Epithelial cell of proximal tubule (primary cell): ENCODE measurements at places on chromosomes 7 and 10.

- DNase-seq, result no peak
These were observed 3.5 kb downstream of the UNCX start for GRCh38 chr7:1236132-1236661.

GRCh38 chr7:16646472-16647072 lies 591 bp downstream of the BZW2 start:
- no peak for DNase-seq

- DNase-seq, result no peak
These were observed at the start of gene AOAH for GRCh38 chr7:36723951-36724664. Gene AOAH, minus strand, starts transcription at chr7:36724494. Its CDS starts 346 bp downstream, at chr7:36724148.

DNA sequence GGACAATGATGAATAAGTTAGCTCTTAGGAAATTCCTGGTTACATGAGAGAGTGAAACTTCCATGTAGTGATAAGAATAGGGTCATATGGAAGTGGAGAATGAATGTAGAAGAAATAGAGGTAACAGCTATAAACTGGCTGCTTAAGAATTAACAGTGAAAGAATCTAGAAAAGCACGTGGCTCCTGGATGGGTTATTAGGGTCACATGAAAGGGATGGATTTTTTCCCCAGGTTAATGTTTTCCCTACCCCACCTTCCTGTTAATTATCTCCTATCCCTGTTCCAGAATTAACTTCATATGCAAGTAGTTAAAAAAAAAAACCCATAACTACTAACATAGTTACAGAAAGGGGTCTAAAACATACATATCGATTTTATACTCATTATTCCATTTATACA lies 58.0 kb downstream of the ANKIB1 start:
- DNase-seq, result peak; percentile 54

DNA sequence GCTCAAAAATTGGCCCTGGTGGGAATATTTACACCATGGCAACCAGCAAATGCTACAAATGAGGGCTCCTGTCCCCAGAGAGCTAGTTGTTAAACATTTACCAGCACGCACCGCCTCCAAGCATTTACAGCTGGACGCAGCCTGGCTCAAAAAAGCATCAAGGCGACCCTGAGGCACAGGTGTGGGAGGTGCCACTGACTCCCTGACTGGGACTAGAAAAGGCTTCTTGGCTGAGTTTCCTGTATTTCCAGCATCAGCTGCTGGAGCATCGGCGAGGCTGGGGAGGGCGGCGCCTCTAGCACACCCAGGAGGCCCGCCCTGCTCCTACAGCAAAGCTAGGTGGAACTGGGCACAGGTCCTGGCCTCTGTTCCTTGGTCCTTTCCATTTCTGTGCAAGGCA lies 43.5 kb upstream of the ZRANB1 start:
- DNase-seq, result no peak

- no peak for DNase-seq
These were observed 5.5 kb downstream of the PRPF18 start for GRCh38 chr10:13592306-13592705.

GRCh38 chr10:99976886-99977665 lies 32.7 kb downstream of the DNMBP start:
- DNase-seq, result peak; percentile 77

DNA sequence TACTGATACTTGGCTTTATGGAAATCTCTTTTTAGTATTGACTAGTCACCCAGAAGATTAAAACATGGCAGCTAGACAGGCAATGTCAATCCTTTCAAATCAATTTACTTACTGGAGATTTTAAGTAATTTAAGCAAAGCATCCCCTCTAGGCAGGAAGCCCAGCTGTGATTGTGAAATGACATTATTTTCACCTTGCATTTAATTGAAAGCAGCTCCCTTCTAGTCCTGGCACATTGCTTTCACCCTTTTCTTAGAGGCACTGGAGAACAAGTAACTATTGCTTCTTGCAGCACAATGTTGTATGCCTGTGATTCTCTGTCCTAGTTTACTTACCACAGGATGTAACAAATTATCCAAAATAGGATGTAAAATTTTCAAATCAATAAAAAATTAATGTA lies 13.3 kb downstream of the ST7 start:
- no peak for DNase-seq

DNA sequence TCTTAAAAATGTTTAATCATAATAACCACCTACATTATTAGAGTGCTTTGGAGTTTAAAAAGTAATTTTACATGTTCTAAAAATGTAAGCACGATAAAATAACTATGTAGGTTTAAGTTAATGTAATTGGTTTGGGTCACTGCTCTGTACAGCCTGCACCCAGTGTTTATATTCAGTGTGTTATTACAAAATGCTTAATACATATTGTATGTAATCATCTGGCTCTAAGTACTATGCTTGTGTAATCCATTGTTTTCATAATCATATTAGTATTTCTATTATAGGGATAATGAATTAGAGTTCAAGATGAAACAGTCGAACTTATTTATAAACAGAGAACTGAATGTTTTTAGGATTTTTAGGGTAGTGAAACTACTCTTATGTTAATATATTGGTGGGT lies 13.1 kb downstream of the RPA3 start:
- no peak for DNase-seq

- DNase-seq, result no peak
These were observed 11.0 kb upstream of the NUB1 start for GRCh38 chr7:151330661-151331060.

DNA sequence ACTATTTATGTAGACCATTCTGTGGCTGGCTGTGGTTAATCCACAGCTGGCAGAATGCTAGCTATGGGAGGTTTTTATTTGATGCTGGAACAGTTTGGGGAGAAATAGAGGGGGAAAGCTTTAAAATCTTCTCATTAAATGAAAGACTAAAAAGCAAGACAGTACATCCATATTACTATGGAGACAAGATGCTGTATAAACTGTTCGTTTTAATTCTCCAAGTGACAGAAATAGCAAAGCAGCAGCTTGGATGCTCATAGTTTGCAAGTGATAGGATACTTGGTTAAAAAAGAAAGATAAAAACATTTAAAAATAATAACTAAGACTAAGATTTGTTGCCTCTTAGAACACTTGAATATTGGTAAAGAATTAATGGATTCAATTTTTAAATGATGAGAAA lies 304.9 kb upstream of the KAT6B start:
- no peak for DNase-seq

- no peak for DNase-seq
These were observed 8.6 kb upstream of the ORAI2 start for GRCh38 chr7:102424787-102425218.

GRCh38 chr10:119367841-119368549 lies 160.6 kb downstream of the GRK5 start:
- DNase-seq, result no peak

GRCh38 chr7:34249192-34249591 lies 343.9 kb downstream of the BMPER start:
- no peak for DNase-seq

DNA sequence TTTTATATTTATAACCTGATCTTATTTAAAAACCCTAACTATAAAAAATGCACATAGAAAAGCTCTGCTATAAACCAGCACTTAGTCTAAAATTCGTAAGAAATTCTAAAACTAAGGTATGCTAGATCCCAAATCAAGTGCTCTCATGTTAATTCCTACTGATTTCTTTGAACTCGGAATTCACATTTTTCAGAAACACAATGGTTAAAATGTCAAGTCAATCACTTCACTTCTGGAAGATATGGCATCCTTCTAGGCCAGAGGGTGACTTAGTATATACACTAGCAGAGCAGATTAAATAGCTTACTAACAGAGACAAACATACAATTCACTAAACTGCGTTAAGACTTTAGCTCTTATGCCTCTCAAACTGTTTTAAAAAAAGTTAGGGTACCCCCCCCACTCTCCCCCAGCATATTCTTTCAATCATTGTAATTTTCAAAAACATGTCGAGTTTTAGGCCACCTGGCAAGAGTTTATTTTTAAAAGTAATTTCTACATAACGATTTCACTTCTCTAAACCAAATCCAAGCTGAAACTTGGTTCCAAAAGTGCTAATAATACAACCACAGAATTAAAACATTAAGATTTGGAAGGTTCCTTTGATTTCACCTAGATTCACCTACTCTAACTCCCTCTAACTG lies 129.4 kb downstream of the NRBF2 start:
- DNase-seq, result no peak

DNA sequence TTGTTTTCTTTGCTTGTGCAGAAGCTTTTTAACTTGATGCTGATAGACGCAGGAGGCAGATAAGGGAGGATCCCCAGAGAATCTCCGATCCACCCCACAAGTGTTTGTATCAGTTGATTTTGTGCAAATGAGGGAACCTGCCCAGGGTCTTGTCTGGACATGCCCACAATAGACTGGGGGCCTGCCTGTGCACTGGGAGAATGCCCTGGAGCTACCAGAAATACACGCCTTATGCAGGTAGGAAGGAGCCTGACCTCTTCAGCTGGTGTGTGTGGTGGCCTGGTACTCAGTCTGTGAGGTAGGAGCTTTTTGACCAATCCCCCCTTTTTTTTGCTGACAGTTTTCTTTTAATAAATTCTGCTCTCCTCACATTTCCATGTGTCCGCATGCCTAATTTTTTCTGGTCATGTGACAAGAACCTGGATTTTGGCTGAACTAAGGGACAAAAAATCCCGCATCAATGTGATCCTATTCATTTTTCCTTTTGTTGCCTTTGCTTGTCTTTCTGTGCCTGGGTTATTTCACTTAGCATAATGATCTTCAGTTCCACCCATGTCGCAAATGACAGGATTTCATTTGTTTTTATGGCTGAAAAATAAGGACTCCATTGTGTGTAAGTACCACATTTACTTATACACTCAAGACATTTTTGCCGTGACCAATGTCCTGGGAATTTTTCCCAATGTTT lies 430.6 kb upstream of the NRG3 start:
- no peak for DNase-seq

DNA sequence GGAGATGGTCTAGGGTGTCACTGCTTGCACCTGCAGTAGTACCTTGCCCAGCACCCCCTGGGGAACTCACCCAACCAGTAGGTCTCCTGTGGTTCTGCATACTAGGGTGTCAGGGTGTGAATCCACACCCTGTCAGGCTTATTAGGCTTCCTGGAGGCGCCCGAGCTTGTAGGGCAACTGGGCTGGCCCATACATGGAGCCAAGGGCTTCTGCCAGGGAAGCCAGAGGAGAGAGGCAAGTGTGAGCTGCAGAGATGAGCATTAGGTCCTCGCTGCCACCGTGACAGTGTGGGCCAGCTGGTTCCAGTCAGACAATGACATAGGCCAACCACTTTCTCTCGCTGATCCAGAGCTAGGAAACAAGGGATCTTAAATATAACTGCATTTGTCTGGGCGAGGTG lies 11.2 kb downstream of the MXI1 start:
- DNase-seq, result no peak

- no peak for DNase-seq
These were observed 152.9 kb downstream of the C1GALT1 start for GRCh38 chr7:7335215-7335614.

DNA sequence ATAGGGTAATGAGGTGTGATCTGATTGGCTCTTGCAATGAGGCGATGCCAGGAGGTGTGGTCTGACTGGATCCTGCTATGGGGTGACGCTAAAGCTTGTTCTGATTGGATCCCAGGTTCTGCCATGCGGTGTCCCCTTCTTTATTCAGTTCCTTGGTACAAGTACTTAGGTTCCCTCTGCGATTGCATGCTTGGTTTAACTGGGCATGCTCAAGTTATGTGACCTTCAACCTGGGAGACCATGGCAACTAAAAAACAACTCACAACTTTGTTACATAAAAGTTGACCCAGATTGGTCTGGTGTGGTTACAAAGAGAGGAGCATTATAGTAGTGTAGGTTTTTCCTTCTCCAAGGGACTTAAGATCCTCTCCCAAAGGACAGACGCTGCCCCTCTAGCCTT lies 49.5 kb upstream of the DNAJC1 start:
- peak; percentile 94 for DNase-seq

DNA sequence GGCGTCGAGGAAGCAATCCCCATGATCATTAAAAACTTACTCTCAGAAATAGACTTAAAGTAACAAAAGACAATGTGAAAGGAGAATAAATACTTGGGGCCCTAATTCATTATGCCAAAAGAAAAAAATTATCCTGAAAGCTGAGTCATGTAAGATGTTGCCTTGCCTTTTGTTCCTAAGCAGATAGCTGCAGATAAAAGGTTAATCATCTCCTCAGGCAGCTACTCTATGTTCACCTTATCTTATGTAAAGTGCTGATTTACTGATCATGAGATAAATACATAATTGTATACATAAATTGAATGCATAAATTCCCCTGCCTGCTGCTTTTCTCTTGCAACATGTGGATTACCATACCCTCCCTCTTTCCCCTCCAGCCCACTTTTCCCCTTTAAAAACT lies 28.1 kb upstream of the CREB3L2 start:
- no peak for DNase-seq

- peak; percentile 72 for DNase-seq
These were observed 65.2 kb downstream of the FAM185A start for GRCh38 chr7:102814025-102814471.

DNA sequence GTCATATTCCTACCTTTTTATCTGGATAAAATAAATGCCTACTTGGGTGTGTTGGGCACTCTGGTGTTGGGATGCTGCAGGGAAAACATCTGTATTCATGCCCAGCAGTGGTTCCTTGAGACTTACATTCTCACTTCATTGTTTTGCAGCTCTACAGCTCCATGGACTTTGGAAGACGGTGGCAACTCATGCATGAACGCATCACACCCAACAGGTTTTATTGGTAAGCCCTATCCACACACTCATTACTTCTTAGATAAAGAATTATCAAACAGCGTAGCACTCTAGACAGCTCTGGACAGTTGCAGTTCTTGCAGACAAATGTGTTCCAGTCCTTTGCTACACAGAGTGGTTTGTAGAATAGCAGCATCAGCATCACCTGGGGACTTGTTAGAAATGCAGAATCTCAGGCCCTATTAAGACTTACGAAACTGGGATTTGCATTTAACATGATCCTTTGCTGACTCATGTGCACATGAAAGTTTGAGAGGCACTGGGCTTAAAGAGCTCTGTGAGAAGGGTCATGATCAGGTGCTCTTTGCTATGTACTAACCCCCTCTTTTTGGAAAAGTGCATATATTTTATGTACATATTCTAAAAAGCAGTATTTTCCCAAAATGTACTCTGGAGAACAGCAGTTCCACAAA lies 401.9 kb downstream of the SORCS3 start:
- peak; percentile 47 for DNase-seq

GRCh38 chr7:55073051-55073511 lies 54.3 kb downstream of the EGFR start:
- no peak for DNase-seq

DNA sequence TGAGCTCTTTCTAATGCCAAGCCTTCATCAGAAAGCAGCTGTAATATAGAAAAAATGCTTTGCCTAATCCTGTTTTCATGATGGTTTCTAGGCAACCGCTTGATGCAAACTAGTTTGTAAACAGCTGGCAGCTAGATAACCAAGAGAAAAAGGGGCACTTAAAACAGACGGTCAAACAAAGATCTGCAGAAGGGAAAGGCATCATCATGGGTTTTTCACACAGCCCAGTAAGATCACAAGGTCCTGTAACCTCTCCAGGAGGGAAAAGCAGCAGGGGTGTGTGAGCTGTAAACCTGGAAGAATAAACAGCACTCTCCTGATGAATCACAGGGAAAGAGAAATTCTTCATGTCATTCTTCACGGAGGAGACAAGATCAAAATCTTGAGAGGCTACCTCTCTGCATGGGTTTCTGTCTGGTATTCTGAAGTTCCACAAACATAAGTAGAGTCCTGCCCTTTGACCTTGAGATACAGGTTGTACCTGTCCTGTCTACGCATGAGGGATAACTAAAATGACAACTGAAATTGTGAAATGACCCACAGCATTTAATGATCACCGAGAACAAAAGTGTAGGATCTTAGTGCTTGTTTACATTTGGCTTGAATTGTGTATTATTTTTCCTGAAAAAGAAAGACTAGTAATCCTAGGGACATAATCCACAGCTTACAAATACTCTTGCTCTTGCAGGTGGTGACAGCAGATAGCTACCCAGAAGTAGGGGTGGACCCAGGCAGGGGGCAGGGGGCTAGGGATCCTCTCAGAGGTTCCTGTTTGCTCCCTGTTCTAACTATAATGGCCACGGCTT lies 48.0 kb downstream of the CREB3L2 start:
- DNase-seq, result peak; percentile 83
